NCI-H2081 (cell line): ENCODE measurements at places on chromosomes 6 and 20.
A peak's percentile ranks its signal among the peaks of the same experiment; 100 is the strongest.

GRCh38 chr6:69294407-69294806 is 502.4 kb downstream of the LMBRD1 start:
- no peak for DNase-seq

DNA sequence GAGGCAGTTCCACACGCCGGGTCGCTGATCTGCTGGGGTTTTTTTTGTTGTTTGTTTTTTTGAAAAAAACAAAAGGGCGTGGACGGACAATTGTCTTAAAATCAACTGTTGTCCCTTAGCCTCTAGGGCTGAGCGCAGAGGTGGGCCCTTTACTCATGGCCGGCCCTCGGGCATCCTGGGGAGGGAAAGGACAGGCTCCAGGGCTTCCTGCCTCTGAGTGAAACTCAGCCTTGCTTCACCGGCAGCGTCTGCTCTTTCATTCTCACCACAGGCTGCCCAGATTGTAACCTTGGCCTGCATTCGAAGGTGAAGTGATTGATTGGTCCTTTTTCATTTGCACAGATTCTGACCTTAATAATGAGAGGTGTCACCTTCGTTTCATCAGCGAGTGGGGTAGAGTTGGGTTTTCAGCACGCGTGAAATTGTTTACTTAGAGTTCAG is 797 bp downstream of the SMIM13 start:
- DNase-seq = peak; percentile 56

DNA sequence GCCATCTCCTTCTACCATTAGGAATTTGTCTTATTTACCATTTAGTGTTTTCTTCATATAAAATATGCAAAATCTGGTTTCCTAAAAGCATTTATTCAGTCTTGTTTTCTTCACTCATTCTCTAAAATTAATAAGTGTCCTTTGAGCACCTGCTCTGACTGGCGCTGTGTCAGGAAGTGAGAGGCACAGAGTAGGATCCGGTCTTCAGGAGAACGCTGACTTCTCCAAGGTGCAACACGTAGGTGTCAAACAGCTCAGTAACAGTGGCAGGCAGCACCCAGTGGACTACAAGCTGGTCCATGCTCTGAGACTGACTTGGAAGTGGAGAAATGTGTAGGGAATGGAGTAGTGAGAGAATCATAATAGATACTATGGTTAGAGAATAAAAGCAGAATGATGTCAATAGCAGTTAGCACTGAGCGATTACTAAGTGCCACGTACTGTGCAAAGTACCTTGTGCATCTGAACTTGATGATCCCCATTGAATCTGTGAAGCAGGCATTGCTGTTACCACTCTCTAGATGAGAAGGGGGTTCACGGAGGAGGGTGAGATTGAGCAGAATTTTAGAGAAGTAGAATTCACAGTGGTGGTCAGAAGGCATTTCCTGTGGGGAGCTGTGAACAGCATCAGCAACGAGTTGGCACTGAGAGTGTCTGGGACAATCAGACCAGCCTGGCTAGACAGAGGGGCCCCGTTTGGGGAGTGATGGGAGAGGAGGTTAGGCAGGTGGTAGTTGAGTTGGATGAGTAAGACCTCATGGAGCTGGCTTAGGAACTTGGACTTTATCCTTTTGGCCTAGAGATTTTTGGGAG is 569.8 kb downstream of the QKI start:
- DNase-seq = no peak

DNA sequence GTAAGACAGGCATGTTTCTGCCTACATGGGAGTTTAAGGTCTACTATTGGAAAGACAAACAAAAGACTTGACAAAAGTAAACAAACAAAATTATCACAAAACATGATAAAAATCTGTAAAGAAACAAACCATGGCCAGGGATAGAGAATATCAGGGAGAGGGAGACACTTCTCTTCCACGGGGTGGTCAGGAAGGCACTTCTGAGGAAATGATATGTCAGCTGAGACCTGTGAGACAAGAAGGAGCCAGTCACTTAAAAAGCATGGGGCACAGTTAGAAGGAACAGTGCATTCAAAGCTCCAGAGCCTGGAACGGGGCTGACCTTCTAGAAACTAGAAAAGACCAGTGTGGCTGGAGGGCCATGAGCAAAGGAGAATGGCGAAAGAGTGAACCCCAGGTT is 35.1 kb upstream of the SLC16A10 start:
- DNase-seq = no peak

DNA sequence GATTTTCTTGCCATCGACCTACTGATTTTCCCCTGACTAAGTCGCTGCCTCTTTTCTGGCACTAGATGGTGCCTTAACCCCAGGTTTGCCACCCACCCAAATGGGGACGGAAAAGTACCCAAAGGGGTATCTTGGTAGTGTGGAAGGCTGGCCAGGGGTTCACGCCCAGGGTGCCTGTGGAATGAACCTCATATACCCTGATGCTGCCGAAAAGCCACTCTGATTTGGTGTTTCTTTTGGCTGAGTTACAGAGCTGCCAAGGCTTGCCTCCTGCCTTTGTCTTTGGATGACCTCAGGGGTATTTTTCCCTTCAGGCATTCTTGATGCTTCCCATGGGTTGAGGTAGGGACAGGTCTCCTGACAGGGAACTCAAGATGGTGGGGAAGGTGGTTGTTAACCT is 78.1 kb downstream of the MAP3K7 start:
- no peak for DNase-seq

GRCh38 chr6:109322825-109323224 is 59.4 kb downstream of the CD164 start:
- DNase-seq = no peak

DNA sequence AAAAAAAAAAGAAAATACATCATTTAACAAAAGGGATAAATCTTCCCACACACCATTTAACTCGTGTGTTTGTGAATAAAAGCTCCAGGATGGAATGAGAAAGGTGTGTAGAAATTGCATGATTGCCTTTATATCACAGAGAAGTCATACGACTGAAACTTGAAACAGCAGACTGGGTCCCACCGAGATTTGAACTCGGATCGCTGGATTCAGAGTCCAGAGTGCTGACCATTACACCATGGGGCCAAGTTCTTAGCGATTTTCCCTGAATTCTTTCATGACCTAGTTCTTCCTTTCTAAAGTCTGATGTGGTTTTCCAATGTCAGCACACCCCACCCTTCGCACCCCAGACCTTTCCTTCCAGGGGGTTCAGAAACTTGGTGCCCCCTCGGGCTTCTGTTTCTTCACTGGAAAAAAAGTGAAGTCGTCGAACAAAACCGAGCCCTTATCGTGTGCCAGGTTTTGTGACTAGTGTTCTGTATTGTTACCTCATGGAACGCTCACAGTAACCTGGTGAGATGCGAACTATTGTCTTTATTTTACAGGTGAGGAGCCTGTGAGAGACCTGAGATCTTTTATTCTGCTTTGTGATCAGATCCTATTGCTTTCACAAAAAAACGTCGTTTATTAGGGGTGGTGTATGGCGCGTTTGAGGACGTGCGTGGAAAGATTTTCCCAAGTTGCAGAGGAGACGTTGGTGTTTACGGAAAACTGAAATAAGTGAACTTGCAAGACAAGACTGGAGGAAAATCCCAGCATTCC is 120.8 kb downstream of the OR2B2 start:
- DNase-seq = peak; percentile 70

- DNase-seq = no peak
Observed at GRCh38 chr6:139832493-139833305, 458.3 kb upstream of the CITED2 start.

GRCh38 chr6:34859951-34860350 is 27.9 kb downstream of the TAF11 start:
- no peak for DNase-seq

DNA sequence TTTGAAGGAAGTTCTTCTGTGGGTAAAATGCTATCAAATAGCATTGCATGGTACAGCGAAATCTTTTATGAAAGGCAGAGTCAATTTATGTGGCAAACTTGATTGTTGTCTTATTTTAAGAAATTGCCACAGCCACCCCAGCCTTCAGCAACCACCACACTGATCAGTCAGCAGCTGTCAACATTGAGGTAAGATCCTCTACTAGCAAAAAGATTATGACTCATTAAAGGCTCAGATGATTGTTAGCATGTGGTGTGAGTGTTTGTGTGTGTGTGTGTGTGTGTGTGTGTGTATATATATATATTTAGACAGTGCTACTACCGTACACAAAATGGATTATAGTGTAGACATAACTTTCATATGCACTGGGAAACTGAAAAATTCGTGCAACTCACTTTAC is 27.8 kb downstream of the LRRN4 start:
- DNase-seq = no peak

DNA sequence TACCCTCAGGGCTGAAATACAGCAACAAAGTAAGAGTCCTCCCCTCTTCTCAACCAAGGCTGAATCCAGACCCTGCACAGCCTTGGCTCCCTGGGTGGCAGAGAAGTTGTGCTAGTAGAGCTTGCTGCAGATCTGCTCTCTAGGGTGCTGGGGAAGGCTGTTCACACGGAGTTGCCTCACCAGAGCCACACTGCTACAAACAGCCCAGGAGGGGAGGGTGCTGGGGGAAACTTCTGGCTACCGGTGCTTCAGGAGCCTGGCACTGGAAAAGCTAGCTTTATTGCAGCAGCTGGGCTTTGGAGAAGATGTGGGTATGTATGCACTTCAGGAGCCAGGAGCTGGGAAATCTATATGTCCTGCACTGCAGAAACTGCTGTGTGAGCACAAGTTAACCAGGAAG is 37.6 kb upstream of the SUPT3H start:
- no peak for DNase-seq

DNA sequence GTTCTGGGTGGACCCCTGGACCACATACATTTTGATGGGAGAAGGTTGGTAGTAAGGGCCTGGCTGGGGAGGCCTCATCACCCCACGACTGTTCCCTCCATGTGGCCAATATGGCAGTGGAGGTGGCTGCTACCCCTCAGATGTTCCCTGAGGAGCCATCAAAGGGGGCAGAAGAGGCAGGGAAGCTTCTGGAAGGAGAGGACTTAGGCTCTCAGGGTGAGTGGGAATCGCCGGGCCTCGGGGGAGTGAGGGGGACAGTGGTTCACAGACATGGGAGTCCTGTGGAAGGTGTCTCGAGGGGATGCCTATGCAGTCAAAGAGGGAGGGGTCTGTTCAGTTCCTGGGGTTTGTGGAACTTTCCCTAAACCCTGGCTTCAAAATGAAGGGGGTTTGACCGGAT is 32.9 kb upstream of the FRMD1 start:
- no peak for DNase-seq

DNA sequence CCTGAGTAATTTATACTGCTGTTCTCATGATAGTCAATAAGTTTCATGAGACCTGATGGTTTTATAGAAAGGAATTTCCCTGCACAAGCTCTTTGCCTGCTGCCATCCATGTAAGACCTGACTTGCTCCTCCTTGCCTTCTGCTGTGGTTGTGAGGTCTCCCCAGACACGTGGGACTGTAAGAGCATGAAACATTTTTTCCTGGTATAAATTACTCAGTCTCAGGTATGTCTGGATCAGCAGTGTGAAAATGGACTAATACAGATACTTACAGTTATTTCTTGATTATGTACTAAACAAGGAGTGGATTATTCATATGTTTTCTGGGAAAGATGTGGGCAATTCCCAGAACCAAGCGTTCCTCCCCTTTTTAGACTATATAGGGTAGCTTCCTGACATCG is 1.9 kb upstream of the TRIM38 start:
- no peak for DNase-seq

- no peak for DNase-seq
Observed at GRCh38 chr20:44649976-44650375, 1.5 kb downstream of the ADA start.

DNA sequence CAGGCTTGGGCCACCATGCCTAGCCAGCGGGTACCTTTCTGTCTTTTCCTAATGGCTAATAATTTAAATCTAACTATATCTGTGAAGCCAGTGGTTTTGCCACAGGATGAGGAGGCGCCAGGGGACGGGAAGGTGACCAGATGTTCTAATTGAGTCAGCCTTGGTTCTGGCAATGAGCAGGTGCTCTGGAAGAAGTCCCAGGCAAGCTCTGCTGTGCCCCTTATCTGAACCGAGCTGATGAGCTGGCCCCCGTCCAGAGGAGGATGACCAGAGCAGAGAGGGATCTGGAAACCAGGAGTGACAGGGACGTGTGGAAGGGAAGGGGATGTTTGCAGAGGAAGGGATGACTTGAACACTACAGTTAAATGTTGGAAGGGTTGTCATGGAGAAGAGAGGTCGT is 46.7 kb downstream of the SLC35D3 start:
- no peak for DNase-seq

- DNase-seq = no peak
Observed at GRCh38 chr6:97081010-97081590, 156.6 kb downstream of the KLHL32 start.

DNA sequence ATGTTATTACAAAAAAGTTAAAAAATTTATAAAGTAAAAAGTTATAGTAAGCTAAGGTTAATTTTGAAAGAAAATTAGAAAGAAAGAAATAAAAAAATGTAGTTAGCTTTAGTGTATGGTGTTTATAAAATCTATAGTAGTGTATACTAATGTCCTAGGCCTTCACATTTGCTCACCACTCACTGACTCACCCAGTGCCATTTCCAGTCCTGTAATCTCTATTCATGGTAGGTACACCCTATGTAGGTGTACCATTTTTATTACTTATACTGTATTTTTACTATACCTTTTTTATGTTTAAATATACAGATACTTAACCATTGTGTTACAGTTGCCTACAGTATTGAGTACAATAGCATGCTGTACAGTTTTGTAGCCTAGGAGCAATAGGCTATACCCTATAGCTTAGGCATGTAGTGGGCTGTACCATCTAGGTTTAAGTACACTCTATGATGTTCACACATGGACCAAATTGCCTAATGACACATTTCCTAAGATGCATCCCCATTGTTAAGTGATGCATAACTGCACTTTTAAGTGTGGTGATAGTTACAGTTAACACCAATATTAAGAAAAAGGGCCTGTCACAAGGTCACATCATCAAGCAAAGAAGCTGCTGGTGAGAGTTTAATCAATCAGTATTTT is 8.0 kb downstream of the CD2AP start:
- no peak for DNase-seq

DNA sequence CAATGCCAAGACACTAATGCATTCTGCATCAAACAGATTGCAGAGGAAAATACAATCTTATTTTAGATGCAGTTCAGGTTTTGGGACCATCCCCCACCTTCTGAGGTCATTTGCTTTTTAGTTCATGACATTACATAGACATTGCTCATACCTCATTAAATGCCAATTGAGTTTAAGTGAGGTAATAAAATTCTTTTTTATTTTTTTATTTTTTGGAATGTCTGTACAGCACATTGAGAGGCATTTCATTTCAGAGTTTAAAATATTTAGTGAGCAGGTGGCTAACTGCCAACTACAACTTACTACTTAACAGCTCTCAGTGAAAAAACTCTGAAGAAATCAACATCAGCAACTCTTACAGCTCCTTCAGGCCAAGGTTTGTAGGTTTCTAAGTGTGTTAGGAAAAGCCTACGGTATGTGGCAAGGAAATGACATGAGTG is 482.2 kb upstream of the RNF217 start:
- DNase-seq = no peak

- DNase-seq = no peak
Observed at GRCh38 chr6:79467716-79468115, 69.5 kb downstream of the LCA5 start.
